ENCODE measurements at places on chromosomes 5 and 9.
A peak's percentile ranks its signal among the peaks of the same experiment; 100 is the strongest.

- DNase-seq, result peak; percentile 49
Measured at GRCh38 chr9:137049544-137050449, 3.8 kb upstream of the NPDC1 start.

GRCh38 chr9:35951736-35952135, 6.2 kb downstream of the OR2S2 start:
- no peak for DNase-seq

DNA sequence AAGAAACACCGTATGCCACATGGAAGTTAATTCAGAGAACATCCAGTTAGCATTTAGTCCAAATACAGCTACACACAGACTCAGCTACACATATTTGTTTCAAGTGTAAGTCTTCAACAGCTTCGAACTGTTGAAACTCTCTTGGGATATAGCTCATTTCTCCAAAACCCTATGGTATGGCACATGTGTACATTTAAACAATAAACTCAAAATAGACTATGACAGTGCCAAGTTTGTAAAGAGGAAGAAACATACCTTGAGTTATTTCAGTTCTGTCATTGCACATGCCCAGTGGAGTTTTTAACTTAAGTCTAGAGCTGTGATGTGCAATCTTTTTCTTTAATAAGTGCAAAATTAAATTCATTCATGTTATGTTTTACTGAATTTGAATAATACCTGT, 155.1 kb upstream of the RAI14 start:
- peak; percentile 86 for DNase-seq

- DNase-seq, result no peak
Measured at GRCh38 chr9:98883276-98883675, 60.4 kb upstream of the COL15A1 start.

DNA sequence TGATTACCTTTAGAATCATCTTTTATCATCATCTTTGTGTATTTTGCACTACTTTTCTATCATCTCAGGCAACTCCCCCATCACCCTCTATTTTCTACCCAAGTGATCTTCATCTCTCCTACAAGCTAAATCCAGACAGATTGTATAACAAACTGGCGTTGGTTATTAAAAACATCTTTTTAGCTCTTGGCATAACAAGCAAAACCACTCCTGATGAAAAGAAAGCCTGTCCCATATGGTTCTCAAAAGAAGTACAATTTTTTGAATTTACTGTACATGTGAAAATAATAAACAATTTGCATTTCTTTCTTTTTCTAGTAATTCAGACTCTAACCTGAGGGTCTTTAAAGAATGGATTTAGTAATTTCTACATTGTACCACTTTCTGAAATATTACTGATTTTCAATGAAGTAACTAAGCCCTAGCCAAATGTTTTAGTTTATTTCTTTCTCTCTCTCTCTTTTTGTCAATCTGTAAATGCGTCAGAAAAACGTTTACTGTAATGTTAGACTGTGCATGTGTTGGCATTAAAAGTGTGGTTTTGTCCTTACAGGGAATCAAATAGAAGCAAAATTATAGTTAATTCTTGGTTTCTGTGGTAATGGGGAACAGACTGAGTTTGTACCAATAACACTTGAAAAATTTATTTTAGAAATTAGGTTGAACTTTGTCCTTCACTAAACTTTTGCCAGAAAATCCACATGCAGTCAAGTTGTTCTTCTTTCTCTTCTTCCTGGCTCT, 52.5 kb upstream of the RPS23 start:
- no peak for DNase-seq

GRCh38 chr9:19380826-19381075, 715 bp upstream of the RPS6 start:
- no peak for DNase-seq

- no peak for DNase-seq
Measured at GRCh38 chr5:36152324-36153297, 700 bp downstream of the SKP2 start.

DNA sequence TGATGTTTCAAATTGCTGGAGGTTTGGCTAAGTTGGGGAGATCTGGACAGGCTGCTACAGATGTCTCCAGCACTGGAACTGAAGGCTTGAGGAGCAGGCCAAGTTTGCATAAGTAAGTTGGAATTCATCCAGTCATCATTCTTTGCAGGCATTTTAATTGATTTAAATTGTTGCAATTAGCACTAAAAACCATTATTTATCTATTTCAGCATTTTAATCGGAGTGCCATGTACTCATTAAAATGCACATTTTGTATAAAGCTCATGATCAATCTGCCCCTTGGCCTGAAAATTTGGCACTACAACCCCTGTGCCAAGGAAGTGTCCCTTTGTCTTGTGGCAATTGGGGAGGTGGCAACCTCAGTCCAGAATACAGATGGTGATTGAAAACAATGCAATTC, 320.2 kb downstream of the MAT2B start:
- DNase-seq, result peak; percentile 83

GRCh38 chr9:115118879-115119218, 892 bp upstream of the TNC start:
- DNase-seq, result peak; percentile 83

DNA sequence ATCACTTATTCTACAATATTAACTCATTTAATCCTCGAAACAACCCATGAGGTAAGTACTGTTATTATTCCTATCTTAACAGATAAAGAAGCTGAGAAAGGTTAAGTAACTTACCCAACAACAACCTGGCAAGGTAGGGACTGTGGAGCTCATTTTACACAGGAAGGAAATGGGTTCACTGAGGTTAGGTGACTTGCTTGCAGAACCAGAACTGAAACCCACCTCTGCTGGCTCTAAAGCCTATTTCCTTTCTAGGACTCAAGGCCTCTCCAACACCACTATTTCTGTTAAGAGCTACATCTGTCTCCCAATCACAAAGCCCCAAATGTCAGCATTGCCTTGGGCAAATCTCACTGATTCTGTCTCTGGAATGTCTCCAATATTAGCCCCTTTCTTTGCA, 38.9 kb upstream of the IFNK start:
- no peak for DNase-seq

DNA sequence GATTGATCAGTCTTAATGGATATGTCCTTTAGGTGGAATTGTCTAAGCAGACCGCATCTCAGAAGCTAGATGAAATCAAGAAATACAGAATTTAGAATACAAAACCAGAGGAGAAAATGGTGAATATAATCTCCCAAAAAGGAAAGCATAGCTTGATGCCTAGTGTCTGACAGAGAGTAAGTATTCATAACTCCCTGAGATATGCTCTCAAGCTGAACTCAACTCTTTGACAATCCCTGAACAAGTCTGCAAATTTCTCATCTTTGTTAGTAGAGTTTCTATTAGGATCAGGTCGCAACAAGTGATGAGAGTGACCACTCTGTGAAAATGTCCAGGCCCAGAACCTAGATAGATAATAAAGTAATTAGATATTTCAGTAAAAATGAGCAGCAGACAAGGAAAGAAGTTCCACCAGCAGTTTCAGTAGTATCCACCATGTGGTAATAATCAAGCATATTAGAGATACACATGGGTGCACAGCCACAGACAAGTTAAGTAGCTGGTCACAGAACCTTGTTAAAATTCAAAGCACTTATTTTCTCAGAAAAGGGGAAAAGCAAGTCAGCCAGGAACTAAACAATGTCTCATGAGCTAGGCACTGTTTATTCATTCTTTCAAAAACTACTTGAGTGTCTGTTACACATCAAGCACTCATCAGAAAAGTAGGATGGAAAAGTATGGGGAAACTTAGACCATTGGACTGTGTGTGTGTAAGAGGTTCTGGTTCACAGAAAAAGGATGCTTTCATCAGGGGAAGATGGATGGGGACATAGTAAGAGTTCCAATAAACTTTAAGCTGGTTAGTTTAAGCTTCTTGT, 481.5 kb upstream of the TUSC1 start:
- no peak for DNase-seq

- DNase-seq, result no peak
Measured at GRCh38 chr9:5939530-5939929, 48.8 kb downstream of the MLANA start.

DNA sequence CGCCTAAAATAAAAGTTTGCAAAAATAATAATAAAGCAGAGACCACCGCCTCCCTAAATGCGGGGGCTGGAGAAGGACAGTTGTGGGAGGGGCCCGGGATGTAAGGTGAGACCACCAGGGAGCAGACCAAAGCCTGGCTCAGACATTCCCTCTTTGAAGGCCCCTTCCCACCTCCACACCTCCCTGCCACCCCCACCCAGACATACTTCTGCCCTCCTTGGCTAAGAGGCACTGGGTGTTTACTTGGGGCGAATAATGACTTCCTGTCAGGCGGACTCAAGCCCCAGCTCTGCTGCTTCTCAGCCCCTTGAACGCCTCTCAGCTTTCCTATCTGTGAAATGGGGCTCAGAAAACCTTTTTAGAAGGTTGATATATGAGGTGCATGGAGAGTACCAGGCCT, 58.8 kb upstream of the GGTA1 start:
- DNase-seq, result no peak

DNA sequence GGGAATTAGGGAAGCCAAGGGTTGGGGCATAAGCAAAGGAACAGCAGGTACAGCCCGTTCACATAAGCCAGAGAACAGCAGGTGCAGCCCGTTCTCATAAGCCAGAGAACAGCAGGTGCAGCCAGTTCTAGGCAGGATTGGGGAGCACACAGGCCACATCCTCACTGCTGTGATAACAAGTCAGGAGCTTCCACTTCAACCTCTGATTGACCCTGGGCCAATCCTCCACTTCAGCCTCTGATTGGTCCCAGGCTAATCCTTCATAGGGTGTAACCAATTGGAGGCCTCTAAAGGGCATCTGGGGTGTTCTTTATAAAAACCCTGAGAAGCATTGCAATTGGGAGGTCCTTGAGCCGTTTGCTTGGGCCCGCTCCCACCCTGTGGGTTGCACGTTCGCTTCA, 27.5 kb downstream of the CEL start:
- no peak for DNase-seq

DNA sequence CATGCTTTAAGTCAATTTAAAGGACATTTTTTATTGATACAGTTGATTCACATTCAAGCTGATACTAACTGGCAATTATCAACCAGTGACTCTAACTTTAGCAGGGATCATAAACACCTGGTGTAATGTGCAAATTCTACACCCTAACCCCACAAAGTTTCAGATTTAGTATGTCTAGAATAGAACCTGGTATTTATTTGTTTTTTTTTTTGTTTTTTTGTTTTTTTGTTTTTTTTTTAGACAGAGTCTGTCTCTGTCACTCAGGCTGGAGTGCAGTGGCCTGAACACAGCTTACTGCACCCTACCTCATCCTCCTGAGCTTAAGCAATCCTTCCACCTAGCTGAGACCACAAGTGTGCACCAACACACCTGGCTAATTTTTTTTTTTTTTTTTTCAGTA, 311.2 kb upstream of the SEMA6A start:
- DNase-seq, result no peak

DNA sequence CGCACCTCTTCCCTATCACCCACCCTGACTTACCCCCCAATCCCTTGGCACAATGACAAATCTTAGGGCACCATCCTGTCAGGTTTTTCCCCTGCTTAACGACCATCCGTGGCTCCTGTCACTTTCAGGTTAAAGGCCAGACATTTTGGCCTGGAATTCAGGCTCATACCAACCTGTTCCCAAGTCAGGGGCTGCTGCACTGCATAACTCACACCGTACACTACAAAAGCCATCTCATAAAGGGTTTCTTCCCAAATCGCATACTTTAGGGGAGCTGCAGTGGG, 7.5 kb upstream of the AKNA start:
- DNase-seq, result no peak

DNA sequence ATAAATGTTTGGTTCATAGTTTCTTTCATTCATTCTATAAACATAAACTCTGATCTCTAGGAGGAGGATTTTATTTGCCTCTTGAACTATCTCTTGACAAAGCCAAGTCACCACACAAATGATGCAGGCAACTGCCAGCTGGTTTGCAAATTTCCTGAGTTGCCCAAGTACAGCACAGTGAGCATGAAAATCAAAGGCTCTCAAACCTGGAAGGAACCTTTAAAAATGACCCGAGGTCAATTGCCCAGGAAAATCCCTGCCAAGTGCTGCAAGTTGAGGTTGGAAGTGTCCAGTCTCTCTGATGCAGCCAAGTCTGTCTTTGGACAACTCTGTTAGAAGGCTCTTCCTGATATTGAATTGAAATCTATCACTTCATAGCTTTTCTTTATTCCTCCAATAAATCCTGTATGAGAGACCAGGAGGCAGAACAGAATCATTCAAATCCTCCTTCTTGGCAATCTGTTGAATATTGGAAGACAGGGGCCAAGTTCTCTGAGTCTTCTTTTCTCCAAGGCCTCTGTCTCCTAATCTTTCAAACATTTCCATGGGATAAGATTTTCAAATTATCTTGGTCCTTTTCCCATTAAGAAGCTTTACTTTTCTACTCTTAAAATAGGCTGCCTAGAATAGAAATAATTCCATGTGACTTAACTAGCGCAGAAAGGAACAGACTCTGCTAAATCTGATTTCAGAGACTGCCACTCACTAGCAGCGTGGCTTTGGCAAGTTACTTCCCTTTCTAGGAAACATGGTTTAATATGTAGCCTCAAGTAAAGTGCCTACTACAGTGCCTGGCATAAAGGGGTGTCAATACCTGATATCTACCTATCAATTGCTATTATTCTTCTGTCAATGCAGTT, 159.2 kb downstream of the SNX18 start:
- no peak for DNase-seq

GRCh38 chr9:137029058-137029936, 1.3 kb upstream of the ABCA2 start:
- peak; percentile 55 for DNase-seq
